Cerebellar cortex (tissue), 1 donor: ENCODE measurements at places on chromosomes 16 and 17.
A peak's percentile ranks its signal among the peaks of the same experiment; 100 is the strongest.

DNA sequence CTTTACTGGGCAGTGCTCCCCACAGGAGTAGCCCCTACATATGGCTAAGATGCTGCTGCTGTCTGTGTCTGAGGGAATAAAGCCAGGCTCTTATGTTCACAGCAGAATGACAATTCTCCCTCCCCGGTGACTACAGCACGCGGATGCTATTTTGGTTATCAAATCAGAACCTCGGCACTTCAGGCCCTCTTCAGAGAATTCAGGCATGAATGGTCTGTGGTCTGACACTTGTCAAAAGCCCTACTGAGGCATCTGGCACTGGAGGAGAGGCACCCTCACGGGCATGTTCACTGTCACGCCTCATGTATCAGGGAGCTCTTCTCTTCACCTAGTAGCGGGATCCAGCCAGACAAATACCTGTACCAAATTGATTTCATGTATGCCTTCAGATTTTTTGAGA lies 30.4 kb downstream of the KIAA0513 start:
- DNase-seq: peak; percentile 80

DNA sequence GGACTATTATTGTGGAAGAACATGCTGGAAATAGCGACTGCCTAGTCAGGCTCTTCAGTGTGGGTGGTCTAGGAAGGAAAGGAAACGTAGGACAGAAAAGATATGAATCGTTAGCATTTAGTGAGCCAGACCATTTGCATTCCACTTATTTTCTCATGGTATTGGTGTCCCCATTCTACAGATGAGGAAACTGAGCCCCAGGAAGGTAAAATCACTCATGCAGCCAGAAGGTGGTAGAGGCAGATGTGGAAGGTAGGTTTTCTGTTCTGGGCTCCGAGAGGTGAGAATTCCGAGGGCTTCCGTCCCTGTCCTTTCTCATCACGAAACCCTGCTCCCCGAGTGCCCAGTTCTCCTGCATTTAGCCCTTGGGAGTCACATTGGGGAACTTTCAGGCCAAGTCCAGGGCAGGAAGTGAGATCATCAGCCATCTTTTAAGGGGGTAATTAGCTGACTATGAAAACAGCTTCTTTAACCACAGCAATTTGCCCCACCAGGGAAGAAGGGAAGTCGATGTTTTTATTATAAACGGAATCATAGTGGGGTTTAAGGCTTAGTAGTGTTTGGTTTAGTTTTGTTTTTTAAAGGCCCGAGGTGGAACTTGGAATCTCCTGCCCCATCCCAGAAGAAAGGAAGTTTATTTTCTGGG lies 110.7 kb upstream of the IRX3 start:
- DNase-seq: no peak

DNA sequence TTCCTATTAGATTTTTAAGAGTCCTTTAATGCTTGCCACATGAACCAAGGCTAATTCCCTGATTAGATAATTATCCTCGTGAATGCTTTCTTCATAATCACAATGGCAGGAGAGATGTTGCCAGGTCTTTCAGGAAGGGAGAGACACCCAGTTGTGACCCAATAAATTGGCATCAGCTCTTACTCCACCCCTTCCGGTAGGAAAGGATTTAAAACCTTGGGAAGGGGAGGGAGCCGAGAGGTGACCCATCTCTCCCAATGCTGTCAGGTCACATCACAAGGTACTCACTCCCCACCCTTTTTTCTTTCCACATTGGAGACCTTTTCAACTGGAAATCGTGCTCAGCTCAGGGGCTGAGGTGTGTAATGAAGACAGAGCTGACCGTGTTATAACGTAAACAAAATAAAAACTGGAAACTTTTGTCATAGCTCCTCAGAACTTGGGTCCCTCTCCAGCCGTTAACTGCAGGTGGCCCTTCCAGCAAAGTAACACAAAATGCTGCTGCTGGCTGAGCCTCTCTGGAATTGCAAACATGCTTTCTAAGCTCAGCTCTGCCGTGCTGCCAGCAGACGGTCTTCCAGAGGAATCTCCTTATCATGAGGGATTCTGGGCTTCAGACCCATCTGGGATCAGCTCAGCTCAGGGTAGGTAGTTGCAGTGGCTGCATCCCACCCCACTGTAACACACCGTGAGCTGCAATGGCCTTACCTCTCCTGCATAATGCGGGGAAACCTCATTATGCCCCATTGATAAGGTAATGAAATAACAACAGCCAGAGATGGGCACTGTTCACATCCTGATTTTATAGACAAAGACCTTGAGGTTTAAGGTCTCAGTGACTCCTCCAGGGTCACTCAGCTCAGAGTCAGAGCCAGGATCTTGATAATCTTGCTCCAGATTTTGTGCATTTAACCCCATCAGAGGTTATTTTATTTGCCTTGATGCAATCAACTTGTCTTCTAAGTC lies 15.6 kb downstream of the TMEM100 start:
- no peak for DNase-seq

- no peak for DNase-seq
These were observed 590.1 kb downstream of the WWOX start for GRCh38 chr16:78689536-78689935.

DNA sequence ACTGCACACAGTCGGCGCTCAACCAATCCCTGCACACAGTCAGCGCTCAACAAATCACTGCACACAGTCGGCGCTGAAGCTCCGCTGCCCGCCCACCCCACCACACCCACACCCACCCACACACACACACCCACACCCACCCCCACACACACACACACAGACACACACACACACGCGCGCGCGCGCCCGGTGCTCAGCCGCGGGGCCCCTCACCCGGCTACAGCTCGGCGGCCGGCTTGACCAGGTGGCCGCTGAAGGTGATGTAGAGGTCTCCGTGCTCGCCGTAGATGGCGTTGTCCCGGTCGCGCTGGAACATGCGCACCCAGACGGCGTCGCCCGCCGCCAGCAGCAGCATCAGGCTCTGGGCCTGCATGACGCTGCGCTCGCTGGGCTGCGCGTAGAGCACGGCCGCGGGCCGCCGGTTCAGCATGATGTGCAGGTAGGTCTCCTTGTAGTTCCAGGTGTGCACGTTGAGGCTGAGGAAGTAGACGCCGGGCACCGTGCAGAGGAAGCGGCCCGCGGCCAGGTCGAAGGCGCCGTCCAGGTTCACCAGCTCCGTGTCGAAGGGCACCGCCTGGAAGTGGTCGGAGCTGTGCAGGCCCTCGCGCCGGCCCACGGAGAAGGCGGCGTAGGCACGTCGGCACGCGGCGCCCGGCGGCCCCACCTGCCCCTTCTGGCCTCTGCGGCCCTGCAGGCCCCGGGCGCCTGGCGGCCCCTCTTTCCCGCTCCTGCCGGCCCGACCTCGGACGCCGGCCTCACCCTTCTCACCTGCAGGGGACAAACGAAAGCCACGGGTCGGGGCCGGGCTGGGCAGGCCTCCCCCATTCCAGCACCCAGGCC lies 2.5 kb downstream of the C1QTNF8 start:
- peak; percentile 64 for DNase-seq

- peak; percentile 88 for DNase-seq
These were observed 12.9 kb downstream of the AKAP1 start for GRCh38 chr17:57097832-57098421.

- peak; percentile 53 for DNase-seq
These were observed 495 bp downstream of the TXNDC17 start for GRCh38 chr17:6641247-6641863.

DNA sequence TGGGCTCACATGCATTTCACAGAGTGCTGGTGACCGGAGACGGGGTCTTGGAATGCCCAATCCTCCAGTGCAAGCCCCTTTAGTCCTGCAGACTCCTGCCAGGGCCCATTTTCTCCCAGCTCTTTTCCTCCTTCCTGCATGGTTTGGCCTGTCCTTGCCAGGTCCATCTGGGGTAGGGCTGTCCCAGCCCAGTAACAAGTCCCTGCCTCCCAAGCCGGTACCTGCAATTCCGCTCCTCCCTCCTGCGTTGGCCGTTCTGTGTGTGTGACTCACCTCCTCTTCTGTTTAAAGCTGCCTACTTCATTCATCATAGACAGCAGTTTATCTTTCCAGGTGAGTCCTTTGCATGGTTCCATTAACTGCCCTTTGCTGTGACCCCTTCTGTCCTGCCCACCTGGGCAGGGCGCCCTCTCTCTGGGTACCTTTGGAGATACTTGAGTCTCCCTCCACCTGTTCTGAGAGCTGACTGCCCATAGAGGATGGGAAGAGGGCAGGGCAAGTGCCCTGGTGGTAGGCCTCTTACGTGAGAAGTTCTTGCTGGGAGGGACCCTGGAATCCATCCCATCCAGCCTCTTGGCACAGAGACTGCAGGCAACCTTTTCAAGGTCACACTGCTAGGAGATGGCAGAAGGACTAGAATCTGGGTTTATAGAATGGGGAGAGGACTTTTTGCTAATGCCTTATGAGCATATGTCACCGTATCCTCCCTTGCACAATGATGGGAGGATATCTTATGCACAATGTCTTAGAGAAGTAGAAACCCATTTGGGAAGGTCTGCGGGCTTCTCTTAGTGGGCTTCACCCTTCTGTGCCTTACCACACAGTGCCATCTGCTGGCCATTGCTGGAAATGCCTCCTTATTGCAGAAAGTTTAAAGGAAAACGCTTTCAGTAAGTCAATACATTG lies 29.7 kb upstream of the LGALS9 start:
- DNase-seq: peak; percentile 85

GRCh38 chr16:10154389-10154788 lies 27.8 kb downstream of the GRIN2A start:
- no peak for DNase-seq

DNA sequence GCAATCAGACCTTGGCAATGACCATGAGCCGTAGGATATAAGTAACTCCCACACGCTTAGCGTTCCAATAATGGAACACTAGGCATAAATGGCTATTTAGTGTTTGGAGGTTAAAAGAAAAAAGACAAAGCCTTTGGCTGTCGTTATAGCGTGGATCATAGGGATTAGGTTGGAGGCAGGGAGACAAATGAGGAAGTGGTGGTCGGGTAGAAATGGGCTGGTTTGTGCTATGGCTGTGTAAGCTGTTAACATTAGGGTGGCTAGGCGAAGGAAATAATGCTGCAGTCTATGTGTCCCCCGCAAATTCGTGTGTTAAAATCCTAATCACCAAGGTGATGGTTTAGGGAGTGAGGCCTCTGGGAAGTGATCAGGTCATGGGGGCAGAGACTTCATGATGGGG lies 120.4 kb upstream of the IRX6 start:
- DNase-seq: no peak

- DNase-seq: no peak
These were observed 20.1 kb downstream of the MRPL45 start for GRCh38 chr17:38317081-38317480.

- peak; percentile 31 for DNase-seq
These were observed 1.2 kb downstream of the RASD1 start for GRCh38 chr17:17494870-17495535.

GRCh38 chr17:16406742-16407674 lies 8.4 kb upstream of the TRPV2 start:
- no peak for DNase-seq

- no peak for DNase-seq
These were observed 3.0 kb downstream of the HIRIP3 start for GRCh38 chr16:29992344-29992967.

DNA sequence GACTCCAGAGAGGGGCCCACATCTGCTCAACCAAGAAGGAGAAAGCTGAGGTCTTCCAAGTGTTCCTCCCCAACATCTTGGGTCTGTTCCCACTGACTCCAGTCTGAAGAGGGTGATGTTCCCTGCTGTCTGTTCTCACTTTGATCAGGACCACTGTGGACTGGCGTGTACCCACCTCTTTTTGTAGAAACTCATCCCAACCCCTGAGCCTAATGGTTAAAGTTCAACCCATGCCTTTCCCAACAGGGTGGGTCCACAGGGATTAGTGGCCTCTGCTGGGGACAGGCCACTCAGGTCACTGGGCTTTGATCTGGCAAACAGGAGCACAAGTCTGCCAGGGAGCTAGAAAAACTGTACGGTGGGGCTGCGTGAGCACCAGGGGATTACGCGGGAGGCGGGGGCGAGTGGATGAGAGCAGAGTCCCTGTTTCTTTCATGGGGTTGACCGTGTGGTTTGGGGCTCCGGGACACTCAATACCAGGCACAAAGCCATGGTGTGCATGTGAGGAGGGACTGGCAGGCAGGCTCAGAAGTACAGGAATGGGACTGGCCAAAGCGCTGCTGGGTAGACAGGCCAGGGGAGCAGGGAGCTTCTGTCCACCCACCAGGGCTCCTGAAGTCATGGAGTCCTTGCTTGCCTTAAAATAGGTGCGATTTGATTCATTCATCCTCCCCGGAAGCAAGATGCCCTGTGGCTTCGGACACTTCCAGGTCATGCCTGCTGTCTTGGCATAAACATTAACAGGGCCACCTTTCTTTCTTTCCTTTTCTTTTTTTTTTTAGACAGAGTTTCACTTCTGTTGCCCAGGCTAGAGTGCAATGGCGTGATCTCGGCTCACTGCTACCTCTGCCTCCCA lies at the start of gene CA5A:
Gene CA5A (minus strand): TSS at position 155 of the 856 bp plus-strand sequence. CDS start 79 bp downstream, at position 76.
- no peak for DNase-seq

GRCh38 chr16:8920645-8921346 lies 38.6 kb downstream of the LITAFD start:
- DNase-seq: no peak

DNA sequence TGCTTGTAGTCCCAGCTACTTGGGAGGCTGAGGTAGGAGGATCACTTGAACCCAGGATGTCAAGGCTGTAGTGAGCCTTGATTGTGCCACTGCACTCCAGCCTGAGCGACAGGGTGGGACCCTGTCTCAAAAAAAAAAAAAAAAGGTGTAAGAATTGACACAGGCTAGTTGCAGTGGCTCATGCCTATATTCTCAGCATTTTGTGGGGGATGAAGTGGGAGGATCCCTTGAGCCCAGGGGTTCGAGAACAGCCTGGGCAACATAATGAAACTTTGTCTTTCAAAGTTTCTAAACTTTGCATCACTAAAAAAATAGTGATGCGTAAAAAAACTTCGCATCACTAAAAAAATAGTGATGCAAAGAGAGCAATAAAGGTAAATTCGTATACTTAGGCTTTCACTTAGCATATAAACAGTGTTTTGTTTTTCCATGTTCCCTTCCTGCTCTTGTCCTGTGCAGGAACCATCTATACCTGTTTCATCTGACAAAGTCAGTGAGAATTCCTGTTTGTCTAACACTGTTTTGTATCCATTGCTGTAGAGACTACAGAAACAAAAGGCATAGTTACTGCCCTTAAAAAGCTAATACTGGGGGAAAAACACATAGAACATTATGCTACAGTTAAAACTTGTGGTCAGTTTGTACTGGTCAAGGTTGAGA lies 32.1 kb downstream of the CTCF start:
- no peak for DNase-seq
